Cerebellar nuclear complex (tissue), 1 donor: ENCODE measurements at places on chromosomes 7 and 10.

DNA sequence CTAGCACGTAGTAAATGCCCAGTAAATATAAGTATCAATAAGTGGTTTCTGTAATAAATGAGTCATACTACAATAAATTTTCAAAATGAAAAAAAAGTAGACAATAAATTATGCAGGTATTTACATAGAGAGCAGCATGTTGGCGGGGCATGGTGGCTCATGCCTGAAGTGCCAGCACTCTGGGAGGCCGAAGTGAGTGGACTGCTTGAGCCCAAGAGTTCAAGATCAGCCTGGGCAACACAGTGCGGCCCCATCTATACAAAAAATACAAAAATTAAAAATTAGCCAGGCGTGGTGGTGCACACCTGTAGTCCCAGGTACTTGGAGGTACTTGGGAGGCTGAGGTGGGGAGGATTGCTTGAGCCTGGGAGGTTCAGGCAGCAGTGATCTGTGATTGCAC is 509.3 kb upstream of the KLF6 start:
- DNase-seq = no peak

- no peak for DNase-seq
Observed at GRCh38 chr10:98272245-98272644, 4.3 kb upstream of the LOXL4 start.

DNA sequence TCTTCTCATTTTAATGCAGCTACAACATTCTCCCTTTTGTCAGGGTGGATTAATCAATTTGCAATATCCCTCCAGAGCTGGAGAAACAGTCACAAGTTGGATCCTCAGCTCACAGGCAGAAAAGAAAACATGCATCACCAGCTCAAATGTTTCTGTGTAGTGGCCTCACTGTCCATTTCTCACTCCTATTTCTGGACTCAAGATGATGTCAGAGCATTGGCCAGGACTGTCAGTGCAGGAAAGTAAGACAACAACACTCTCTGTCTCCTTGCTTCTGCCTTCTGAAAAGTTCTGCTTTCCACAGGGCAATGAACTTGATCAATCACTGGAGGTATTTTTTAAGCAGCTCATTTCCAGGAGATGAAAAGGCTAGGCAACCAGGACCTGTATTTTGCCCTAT is 8.2 kb upstream of the SVIL start:
- no peak for DNase-seq

GRCh38 chr10:29794776-29795611 is 160.2 kb upstream of the SVIL start:
- DNase-seq = no peak

GRCh38 chr7:36570528-36571189 is 153.6 kb downstream of the AOAH start:
- DNase-seq = no peak

DNA sequence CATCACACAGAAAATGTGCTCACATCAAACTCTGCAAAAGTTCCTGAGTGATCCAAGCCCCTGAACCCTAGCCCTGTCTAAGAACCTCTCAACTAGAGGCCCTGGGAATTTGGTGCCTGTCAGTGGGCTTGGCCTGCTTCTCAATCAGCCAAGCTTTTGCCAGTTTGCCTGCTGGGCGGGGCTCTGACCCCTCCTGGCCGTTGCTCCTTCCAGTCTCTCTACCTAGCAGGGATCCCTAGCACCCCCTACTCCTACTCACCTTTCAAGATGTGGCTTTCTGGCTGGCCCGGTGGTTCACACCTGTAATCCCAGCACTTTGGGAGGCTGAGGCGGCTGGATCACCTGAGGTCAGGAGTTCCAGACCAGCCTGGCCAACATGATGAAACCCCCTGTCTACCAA is 2.1 kb downstream of the KLRG2 start:
- no peak for DNase-seq

DNA sequence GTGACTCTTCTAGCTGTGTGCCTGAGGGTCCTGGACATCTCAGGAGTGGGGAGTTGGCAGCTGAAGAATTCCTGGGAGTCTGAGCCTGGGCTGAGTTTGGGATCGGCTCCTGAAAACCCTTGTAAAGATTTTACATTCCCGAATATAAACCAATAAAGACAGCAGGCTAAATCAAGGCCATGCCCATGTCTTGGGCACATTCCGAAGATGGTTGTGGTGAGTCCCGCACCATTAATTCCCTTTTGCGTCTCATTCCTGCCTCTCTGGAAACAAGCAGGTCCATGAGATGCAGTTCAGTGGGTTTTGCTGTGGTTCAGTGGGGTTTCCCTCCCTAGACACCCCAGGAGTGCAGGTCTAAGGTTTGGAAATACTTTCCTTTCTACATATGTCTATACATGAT is 90.9 kb downstream of the COL26A1 start:
- DNase-seq = no peak

DNA sequence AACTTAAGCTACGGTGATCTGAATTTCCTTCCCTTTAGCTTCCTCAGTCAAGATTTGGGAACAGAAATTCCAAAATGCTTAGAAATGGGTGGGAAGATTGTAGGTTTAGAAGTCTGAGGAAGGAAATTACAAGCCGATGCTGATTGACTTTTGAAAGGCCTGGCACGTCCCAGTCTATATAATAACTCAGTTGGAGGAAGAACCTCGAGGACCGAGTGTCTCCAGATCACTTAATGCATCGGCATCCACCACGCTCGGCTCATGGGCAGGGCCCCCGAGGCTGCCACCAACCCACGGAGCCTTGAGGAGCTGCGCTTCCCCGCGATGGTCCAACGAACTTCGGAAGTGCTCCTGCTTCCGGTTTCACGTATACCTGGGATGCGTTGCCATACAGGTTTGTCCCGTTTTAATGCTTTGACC is 10.4 kb upstream of the SP8 start:
- DNase-seq = no peak
